ENCODE measurements at places on chromosomes 12 and 14.

DNA sequence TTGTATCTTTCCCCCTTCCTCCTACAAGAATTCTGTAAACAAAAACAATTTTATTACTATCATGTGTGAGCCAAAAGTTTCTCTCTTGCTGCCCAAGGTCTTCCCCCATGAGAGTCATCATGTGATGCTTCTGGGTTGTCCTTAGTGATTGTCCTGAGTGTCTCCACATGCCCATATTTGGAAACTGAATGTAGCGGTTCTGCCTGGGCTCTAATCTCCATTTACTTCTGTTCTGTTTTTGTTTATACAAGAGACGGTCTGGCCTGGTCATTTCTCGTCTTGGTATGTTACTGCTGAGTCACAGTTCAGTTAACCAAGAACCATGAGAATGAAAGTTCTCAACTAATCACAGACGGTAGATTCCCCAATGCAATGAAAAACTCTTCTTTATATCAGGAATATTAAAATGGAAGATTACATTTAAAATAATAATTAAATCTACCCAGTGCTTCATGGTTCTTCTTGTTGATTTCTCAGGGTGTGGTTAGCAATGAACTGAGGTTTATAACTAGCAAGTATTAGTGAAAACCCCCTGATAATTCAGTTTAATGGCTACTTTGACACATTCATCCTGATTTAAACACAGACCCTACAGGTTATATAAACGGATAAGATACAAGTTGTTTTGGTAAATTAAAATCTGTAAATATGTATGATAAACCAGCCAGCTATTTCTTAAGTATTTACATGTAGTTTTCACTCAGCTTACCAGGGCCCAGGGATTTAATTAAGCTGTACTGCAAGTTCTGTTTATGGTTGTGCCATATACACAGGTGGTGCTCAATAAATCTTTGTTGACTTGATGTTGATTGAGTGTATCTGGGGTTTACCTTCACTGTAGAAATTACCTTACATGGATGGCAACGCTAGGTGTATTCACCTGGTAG is 81.1 kb downstream of the PELI2 start:
- DNase-seq = no peak

GRCh38 chr12:129413295-129413694 is 490.5 kb downstream of the TMEM132D start:
- DNase-seq = no peak

GRCh38 chr12:108016022-108016564 is 113.0 kb upstream of the WSCD2 start:
- no peak for DNase-seq

- no peak for DNase-seq
Observed at GRCh38 chr12:86837246-86837645, 581.1 kb upstream of the MGAT4C start.

DNA sequence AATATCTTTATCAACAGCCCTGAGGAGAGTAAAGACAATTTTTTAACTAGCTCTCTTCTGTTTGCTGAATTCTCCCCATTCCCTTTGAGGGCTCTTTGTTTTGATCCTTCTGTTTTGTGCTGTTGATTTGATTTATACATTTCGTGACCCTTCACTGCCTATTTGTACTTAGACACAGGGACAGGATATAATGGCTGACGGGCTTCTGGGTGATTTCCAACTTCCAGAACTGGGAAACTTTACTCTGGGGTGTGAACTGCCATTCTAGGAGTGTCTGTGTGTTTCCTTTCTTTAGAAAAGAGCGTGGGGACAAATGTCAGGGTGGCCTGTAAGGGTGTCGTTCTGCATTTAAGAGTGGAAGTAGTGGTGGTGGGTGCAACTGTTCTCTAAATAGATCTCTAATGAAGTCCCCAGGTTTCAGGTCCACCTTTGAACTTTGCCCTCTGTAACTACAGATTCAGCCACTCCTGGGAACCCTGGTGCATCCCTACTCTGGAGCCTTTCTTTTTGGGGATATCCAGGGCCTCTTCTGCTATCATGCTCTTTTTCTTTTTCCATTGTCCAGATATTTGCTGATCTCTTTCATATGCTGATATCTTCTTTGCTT is 22.3 kb upstream of the SSPN start:
- no peak for DNase-seq

GRCh38 chr14:39665075-39665475 is 232.8 kb upstream of the FBXO33 start:
- DNase-seq = no peak

GRCh38 chr14:34231626-34232025 is 230.4 kb downstream of the SPTSSA start:
- no peak for DNase-seq

DNA sequence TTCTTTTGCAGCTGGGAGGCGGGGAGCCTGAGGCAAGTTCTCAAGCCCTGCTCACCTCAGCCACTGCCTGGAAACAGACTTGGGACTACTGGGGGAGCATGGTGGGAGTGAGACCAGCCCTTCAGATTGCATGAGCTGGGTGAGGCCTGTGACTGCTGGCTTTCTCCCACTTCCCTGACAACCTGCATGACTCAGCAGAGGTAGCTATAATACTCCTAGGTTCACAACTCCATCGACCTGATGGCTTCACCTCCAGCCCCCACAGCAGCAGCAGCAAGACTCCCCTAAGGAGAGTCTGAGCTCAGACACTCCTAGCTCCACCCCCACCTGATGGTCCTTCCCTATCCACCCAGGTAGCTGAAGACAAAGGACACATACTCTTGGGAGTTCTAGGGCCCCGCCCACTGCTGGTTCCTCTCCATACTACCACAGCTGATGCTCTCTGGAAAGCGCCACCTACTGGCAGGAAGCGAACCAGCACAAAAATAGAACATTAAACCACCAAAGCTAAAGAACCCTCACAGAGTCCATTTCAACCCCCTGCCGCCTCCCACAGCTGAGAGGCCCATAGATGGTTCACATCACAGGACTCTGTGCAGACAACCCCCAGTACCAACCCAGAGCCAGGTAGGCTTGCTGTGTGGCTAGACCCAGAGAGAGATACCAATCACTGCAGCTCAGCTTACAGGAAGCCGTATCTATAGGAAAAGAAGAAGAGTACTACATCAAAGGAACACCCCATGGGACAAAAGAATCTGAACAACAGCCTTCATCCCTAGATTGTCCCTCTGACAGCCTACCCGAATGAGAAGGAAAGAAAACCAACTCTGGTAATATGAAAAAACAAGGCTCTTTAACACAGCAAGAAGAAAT is 68.7 kb downstream of the RPAP3 start:
- DNase-seq = no peak

DNA sequence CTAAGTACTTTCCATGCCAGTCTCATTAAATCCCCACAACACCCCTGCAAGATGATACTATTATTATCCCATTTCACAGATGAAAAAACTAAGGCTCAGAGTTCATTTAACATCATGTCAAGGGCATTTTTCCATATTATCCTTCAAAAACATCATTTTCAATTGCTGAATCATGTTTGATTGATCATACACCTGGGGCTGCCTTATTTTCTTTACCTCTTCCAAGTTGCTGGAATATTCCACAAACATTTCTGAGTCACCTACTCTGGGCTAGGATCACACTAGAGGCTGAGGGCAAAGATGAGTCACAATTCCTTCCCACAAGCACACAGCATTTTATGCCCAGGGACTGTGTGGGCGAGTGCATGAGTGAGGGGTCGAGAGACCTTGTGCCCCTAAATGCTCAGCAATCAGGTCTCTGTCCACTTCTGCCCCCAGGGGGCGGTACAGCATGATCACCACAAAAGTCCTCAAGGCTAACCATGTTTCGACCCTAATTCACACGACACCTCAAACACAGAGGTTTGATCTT is 14.1 kb upstream of the TMEM119 start:
- DNase-seq = no peak

- no peak for DNase-seq
Observed at GRCh38 chr12:51622564-51622963, 31.5 kb downstream of the SCN8A start.

GRCh38 chr12:53004582-53004981 is 1.7 kb upstream of the EIF4B start:
- no peak for DNase-seq

DNA sequence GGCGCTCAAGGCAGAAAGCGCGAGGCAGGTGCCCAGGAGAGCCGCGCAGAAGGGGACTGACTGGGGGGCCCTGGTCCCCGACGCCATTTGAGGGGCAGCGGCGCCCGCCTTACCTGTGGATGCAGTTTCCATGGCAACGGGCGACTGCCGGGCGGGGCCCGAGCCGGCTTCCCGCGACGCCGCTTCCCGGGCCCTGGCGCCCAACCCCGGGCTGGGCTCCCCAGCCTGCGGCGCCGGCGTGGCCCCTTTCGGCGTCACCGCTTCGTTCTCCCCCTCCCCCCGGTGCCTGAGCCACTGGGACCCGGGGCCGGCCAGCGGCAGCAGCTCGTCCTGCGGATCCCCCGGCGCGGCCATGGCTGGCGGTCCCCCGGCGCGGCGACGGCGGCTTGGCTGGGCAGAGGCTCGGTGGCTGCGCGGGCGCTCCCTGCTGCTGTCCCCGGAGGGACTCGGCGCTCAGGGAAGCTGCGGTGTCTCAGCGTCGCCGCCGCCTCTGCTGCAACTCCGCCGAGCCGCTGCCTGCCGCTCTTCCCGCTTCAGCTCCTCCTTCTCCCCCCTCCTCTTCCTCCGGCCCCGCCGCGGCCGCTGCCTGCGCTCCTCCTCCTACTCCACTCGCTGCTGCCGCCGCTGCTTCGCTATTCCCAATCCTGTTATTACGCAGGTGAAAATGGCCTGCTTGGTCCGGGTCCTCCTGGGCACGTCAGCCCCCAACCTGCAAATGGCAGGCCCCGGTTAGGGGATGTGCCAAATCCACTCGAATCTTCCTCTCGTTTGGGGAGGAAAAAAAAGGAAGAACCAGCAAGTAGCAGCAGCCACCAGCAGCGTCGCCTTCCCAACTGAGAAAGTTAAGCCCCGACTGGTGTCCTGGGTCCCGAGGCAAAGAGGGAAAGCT is at the start of gene RTN1:
RTN1 (minus strand) TSS at position 500 of the 889 bp plus-strand sequence; CDS start at position 354, 146 bp downstream.
- no peak for DNase-seq

DNA sequence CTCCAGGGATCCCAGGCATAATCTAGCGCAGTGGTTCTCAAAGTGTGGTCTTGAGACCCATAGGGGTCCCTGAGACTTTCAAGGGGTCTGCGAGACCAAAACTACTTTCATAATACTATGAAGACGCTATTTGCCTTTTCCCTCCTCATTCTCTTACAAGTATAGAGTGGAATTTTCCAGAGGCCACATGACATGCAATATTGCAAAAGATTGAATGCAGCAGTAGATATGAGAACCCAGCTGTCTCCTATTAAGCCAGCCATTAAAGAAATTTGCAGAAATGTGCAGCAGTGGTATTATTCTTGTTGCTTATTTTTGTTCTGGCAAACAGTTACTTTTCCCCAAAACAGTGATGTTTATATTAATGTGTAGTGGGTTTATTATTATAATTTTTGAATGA is 62.8 kb downstream of the VWF start:
- DNase-seq = no peak

DNA sequence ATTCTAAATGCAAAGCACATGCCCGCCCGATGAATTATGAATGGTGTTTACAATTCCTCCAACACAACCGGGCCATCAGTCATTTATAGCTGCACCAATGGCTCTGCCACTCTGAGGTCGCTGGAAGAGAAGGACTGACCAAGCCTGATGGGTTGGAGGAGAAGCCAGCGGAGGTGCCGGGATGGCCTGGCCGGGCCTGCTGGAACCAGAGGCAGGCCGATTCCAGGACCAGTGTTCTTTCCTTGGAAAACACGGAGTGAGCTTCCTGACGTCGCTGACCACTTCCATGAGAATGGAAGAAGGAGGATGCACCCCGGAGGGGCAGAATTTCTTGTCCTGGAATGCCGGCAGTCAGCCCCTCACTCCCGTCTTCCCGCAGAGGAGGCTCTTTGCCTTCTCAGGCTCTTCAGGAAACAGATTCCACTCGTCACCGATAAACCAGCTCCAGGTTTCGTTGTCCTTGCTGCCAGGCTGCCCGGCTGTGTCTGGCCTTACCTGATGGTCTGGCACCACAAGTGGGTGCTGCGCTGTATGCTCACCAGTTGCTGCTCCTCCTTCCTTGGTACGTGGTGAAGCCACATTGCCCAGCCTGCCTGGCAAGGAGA is 358.5 kb upstream of the SFSWAP start:
- no peak for DNase-seq

- no peak for DNase-seq
Observed at GRCh38 chr14:42335918-42336317, 729.2 kb downstream of the LRFN5 start.

GRCh38 chr12:3014641-3015040 is 55.4 kb downstream of the TEAD4 start:
- no peak for DNase-seq

- DNase-seq = no peak
Observed at GRCh38 chr14:38716926-38717325, 386.1 kb downstream of the SEC23A start.

DNA sequence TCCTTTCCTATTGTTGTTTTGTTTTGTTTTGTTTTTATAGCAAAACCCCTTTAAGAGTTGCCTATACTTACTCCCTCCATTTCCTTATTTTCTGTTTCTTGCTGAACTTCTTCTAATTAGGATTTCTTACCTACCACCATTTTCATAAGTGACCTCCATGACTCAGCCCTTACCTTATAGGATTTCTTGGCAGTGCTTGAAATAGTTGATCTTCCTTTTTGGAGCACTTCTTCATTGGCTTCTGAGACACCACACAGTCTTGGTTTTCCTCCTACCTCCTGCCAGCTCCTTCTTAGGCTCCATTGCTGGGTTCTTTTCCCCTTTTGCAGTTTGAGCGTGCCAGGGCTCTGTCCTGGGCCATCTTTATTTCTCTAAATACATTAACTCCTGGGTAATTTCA is 23.4 kb upstream of the EID3 start:
- no peak for DNase-seq

- no peak for DNase-seq
Observed at GRCh38 chr14:97113339-97113738, 316.2 kb downstream of the VRK1 start.

GRCh38 chr12:129873833-129874208 is 30.0 kb downstream of the TMEM132D start:
- no peak for DNase-seq

GRCh38 chr12:89992668-89993451 is 284.2 kb upstream of the ATP2B1 start:
- no peak for DNase-seq

- DNase-seq = no peak
Observed at GRCh38 chr14:94126419-94126677, 3.1 kb downstream of the IFI27L2 start.

DNA sequence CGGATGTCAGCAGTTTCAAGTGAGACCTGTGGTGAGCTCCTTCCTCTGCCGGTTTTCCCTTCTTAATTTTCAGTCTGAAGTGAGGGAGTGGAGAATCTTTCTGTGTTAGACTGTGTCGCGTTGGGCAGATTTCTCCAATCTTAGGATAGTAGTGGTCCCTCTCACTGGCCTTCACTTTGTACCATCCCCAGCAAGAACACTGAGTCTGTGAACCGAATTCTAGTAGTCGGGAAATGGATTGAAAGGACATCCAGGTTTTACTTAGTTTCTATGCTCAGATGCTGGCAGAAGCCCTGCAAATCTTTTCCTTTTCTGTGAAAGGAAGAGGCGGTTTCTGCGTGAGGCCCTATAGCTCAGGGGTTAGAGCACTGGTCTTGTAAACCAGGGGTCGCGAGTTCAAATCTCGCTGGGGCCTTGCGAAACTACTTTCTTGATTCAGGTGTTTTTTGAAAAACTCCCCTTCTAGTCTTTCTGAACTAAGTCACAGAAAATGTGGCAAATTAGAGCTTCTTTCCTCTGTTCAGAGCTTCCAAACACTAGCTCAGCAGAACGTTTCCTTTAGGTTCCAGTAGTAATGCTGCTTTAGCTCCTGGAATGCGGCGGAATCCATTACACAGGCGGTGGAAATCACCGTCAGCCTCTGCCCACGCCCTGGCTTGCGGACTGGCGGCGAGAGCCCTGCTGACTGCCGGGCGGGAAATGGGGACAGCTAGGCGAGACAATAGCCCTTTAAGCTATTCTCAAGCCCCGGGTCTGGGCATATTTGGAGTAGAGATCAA is 2.8 kb upstream of the RNASE4 start:
- peak; percentile 21 for DNase-seq

All from esophagus squamous epithelium (tissue), 5 donors.